ENCODE measurements at places on chromosomes 16 and 17.

GRCh38 chr16:55146966-55147365, 177.0 kb upstream of the IRX6 start:
- DNase-seq = no peak

DNA sequence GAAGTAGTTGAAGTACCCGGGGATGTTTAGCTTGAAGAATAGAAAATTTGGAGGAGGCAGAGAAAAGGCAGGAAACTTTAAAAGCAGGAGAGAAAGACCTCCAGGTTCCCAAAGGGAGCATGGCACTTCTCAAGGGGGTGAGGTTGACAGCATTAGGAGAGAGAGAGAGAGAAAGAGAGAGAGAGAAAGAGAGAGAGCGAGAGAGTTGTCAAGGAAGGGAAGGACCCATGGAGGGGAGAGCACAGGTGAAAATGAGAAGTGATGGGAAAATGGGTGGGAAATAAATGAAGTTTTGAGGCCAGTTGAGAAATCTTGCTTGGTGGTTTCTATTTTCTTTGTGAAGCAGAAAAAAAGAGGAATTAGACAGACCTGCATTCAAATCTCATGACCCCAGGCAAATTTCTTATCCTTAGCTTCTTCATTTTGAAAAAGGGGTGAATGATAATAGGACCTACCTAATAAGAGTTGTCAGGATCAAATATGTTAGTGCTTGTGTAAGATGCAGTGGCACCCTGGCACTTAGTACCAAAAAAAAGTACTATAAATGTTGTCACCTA, 24.0 kb downstream of the PRKCB start:
- no peak for DNase-seq

- DNase-seq = no peak
These were observed 10.8 kb upstream of the USP31 start for GRCh38 chr16:23160082-23160481.

DNA sequence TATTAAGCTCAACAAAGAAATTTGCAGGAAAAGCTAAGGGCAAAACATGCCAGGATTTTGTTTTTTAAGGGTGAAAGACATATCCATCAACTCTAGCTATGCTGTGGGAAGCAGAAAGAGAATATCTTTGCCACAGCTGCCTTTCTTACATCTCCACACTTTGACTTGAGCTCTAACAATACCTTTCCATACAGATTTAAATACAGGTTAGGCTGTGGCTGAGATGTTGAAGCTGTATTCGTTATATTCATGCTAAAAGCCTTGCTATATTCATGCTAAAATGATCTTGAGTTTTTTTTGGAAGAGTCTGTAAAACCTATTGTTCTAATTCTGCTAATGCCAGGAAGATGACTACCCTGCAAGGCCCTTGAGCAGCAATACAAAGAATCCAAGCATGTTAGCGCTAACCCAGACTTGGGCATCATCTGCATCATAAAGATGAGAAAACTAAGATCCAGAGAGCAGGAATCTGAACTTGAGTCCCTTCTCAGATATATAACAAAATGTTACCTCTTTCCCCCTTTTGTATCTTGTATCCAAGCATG, 204.8 kb upstream of the C17orf78 start:
- no peak for DNase-seq

- peak; percentile 6 for DNase-seq
These were observed 101.5 kb downstream of the MGAT5B start for GRCh38 chr17:76969598-76970172.

DNA sequence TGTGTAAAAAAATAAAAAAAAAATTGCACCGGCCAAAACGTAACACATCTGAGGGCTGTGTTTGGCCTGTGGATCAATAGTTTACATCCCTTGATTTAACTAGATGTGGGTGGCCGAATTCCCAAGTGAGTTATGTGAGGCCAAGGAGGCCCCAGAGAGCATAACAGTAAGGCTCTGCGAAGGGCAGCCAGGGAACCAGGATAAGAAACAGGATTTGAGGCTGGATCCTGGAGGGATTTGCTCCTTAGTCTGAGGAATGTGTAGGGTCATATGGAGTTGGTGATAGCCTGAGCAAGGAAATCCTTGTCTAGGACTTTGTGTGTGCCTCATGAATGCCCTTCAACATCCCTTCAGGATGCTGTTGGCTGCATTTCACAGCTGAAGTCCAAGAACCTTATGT, 2.0 kb downstream of the PHKG2 start:
- no peak for DNase-seq

DNA sequence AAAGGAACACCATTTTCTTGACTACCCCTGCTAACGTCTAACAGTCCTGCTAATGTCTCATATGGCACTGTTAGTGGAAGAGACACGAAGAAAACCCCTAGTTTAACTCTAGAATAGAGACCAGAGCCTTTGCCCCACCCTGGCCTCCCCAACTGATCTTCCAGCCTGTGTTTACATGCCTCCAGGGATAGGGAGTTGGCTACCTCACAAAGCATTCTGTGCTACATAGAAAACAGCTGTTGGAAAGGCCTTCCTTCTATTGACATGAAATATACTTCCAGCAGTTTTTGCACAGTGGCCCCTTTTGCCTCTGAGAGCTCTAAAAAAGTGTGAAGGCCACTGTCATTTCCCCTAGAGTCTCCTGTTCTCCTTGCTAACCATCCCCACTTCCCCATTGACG, 73.1 kb downstream of the ASIC2 start:
- DNase-seq = no peak
